ENCODE measurements at places on chromosomes 3 and 15. TPM values are rescaled to one million over a fixed set of nuclear protein-coding genes. Genes with fewer than 3 reads are reported as not detected.

Gene GOLGA8H
- not detected for total RNA-seq

Gene LINGO1
- 8.1 TPM for total RNA-seq

Gene CPB1
- 0.62 TPM for total RNA-seq

Gene APOD
- 40.5 TPM for total RNA-seq

Gene POTEB3
- total RNA-seq, result not detected

Gene SQOR
- 19.3 TPM for total RNA-seq

GRCh38 chr3:94862703-94863102 is 799.8 kb downstream of the NSUN3 start:
- DNase-seq, result no peak

- no peak for DNase-seq
Observed at GRCh38 chr3:168517249-168518071, 421.7 kb upstream of the GOLIM4 start.

- no peak for DNase-seq
Observed at GRCh38 chr3:190044142-190044541, 76.6 kb downstream of the P3H2 start.

DNA sequence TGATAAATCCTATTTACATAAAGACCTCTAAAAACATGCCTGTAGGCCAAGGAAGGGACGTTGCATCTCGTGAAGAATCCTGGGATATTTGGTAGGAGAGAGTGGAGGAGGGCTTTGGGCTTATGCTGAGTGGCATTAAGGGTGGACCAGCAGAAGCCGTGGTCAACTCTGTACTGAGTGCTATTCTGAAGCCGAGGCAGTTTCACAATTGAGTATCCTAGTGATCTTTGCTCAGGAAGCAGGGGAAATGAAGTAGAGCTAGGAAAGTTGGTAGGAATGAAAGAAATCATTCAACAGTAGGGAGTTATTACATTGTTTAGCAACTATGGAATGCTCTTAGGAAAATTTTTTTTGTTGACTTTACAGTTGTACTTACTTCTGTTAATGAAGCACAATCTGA is 24.2 kb downstream of the MCTP2 start:
- no peak for DNase-seq

DNA sequence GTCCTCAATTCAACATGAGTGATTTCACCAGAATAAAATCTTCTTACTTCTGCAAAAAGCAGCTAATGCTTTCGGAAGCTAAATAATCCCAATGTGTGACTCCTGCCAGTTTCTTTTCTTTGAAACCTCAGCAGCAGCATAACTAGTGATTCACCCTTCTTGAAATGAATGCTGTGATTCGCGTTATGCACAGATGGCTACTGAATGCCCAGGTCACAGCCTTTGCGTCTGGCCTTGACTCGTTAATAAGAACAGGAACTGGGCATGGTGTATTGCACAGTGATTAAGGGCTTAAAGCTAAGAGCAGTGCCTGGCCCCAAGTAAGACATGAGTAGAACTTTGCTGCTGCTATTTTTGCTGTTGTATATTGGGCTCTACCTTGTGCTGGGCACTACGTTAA is 19.0 kb downstream of the CGNL1 start:
- no peak for DNase-seq

DNA sequence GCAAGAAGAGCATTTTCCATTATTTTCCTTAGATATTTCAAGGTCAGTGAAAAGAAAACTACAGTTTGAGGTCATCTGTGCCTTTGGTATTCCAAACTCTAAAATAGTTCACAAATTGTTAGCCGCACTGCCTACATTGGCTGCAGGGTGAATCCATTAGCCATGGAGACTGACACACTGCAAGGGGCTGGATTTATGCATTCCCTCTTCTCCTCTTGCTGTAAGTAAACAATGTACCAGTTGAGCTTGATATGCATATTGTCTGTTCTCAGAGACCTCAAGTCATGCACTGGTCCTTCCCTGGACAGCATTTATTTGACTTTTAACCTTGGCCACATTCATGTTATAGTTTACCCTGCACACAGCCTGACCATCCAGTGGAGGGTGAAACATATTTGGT is 50.2 kb upstream of the TNFSF10 start:
- DNase-seq, result no peak

DNA sequence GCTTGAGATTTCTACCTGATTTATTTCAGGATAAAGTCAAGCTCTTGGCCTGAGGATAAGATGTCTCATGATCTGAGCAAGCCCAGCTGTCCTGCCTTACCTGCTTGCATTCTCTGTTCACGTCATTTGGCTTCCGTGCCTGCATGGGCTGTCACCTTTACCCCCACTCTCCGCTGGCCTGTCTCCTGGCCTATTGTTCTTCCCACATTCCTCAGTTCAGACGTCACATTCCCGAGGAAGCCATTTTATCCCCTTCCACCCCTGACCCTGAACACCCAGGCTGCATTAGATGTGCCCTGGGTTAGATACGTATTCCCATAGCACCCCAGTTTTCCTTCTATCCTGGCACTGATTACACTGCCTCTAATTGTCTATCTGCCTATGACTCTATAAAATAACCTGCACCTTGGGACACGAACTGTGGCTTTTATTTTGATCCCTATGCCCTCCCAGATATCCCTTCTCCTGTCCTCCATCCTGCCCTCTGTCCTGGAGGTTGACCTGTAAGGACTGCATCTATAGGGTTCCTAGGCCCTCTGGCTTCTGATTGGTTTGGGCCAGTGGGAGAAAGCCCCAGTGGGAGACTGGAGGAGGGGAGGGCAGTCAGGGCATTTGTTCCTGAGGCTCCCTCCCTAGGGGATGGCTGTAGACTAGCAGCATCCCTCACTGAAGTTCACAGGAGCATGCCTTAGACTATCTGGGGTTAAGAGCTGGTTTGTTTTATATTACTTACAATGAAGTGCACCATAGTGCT is 19.2 kb upstream of the UBE2Q2 start:
- DNase-seq, result no peak

Measured in right cardiac atrium (tissue), 5 donors.